T-helper 2 cell treated with Interferon-gamma antibody and Interleukin-4, amounts not matched to agents 5 μg/mL and 100 μg/mL, for 36 hours (primary cell): ENCODE measurements at places on chromosomes 5 and 9.

GRCh38 chr5:151885138-151885908, 39.3 kb downstream of the GLRA1 start:
- DNase-seq = no peak

DNA sequence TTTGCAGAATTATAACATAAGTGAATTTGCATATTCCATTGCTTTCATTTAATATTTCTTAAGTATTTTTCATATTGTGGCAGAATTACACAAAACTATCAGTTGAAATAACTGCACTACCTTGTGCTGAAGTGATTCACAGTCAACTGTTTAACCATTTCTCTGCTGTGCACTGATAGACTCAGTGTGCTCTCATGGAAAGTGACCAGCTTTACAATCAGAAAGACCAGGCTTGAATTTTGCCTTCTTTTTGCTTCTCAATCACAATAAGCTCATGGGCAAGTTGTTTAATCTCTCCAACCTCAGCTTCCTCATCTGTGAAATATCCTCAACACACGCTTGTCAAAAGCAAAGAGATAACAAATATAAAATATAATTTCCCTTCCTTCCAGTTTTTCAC, 18.3 kb downstream of the CDK5RAP2 start:
- no peak for DNase-seq

DNA sequence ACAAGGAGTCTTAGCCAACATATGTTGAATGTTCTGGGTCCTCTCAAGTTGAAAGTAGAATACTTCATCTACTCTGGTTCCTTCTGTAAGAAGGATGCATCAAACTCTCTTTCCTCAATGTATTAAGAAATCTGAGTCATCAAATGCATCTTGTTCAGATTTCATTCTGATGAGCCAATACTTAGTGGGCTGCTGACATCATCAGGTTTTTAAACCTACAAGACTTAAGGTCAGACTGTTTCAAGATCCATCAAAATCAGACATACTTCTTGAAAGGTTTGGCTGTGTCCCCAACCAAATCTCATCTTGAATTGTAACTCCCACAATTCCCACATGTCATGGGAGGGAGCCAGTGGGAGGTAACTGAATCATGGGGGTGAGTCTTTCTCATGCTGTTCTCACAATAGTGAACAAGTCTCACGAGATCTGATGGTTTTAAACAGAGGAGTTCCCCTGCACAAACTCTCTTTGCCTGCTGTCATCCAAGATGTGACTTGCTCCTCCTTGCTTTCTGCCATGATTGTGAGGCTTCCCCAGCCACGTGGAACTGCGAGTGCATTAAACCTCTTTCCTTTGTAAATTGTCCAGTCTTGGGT, 168.8 kb downstream of the RAPGEF6 start:
- no peak for DNase-seq

GRCh38 chr9:10238087-10238486, 374.7 kb downstream of the PTPRD start:
- no peak for DNase-seq

DNA sequence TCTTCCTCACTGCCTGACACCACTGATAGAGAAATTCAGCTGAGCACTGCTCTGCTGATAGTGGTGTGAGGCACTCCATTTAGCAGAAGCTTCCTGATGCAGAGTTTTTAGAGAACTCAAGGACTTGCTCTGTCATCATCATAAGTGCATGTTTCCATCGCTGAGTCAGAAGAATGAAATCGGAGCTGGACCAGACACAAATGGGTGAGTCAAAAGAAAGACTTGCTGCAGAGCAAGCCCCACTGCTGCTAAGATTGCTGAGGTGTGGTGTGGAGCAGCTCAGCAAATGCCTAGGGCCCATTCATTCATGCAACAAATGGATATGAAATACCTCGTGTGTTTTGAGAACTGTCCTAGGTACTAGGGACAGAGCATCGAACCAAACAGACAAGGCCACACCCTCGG, 410.2 kb upstream of the SLC30A5 start:
- no peak for DNase-seq

DNA sequence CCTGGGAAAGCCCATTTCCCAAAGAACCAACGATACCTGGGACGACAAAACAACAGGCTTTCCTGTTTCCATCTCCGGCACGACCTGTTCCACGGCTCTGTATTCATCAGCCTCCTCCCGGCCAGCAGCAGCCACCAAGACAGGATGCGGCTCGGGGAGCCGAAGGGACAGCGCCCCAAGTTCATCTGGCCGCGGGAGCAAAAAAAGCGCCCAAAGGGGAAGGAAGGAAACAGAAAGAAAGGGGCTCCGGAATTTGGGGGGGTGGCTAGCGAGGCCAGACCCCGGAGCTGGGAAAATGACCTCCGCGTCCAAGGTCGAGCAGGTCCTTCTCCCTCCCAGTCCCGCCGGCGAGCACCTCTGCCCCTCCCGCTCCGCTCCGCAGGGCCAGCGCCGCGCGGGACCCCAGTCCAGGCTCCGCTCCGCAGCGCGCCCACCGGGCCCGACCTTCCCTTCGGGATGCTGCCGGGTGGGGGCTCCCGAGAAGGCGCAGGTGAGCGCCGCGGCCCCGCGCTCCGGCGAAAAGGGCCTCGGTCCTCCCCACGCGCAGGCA, 608 bp downstream of the ELOVL7 start:
- DNase-seq = no peak

DNA sequence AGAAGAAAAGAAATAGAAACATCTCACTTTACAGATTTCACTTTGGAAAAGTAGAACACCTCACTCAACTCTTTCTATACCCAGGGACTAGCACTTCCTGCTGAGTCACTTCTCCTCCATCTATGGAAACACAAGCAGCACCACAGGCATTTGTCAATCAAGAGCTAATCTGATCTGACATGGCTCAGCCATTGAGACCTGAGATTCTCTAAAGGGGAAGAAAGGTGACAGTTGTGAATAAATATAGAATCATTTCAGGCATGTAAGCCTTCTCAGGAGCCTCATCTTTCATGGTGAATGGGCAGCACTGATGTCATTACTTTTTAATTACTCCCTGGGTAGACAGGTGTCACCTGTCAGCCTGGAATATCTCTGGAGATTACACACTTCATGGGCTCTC, 559.8 kb downstream of the HINT1 start:
- DNase-seq = no peak

GRCh38 chr9:7289773-7290172, 509.8 kb downstream of the DMAC1 start:
- DNase-seq = no peak

DNA sequence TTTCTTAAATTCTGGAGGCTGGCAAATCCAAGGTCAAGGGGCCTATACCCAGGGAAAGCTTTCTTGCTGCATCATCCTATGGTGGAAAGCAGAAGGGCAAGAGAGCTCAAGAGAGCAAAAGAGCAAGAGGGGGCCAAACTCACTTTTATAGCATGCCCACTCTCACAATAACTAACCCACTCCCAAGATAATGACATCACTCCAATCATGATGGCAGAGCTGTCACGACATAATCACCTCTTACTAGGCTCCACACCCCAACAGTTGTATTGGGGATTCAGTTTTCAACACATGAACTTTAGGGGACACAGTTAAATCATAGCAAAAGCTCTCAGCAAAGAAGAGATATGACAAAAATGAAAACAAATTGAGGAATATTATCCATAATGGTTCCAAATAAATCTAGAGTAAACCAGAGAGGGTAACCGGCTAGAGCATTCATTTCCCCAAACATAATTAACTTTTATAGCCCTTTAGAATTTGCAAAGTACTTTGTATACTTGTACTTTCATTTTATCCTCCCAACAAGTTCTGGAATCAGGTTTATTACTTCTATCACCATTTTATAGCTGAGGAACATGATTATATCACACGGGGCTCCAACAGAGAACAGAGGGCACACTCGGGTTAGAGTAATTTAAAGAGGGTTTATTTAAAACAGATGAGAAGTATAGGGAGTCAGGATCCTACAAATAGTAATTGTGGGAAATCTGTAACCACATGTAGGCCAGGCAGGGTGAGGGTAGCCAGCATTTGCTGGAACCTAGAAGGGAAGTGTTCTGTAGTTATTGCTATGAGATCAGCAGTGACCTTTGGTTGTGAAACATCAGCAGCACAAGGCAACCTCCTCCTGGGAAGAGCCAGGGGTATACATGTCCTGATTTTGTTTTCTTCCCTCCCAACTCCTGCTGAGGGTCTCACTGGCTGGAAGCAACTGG, 7.2 kb upstream of the TARS1 start:
- DNase-seq = no peak

DNA sequence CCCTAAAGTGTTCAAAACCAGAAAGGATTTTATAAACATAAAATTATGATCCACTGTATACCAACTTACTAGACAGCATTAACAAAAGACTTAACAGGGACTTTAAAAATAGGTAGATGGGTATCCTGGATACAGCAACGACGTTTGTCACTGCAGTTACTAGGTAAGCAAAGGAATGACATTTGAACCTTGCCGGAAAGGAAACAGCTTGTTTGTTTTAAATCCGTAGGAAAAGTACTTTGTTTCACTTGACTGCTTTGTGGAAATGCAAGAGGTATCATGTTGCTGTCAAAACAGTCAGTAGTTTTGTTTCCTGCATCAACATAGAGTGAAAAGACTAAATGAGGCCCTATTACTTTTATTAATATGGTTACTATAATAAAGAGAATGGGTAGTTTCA, 122.9 kb downstream of the CDC42SE2 start:
- no peak for DNase-seq

DNA sequence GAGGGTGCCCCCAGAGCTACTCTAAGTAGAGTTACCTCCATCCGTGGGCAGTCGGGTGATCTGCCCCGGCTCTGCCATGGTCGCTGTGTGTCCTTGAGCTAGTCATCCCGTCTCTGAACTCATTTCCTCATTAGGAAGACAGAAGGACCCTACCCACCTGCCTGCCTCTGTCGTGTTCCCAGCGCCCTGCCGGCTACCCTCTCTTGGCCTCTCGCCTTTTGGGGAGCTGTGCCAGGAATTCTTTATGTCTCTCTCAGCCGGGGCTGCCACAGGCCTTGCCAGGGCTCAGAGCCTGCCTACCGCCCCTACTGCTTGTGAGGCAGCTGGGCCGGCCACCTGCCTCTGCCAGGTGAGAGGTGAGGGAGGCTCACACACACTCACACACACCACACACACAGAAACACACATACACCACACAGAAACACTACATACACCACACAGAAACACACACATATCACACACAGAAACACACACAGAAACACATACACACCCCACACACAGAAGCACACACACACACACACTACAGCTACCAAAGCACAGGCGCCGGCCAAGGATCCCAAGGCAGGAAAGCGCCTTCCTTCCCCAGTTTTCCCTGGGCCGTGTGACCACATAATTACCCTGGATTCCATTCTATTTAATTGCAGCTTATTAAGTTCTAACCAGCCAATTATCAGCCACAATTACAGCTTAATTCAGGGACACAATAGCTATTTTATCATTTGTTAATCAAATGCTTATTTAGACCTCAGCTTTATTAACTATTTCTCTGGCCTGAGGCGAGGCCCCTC, 41.7 kb downstream of the UNC5A start:
- no peak for DNase-seq

DNA sequence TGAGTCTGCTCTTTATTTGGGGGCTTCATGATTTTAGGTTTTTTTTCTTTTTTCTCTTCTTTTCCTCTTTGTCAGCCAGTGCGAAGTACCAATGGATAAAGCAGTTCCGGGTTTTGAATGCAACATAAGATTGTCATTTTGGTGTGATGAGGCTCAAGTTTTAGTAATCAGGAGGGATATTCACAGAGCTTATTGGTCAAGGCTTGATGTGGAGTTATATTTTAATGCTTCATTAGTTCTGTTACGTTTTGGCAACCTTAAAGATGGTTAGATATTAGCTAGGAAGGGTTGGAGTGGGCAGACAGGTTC, 1.4 kb downstream of the PIK3R1 start:
- DNase-seq = no peak

GRCh38 chr5:154275566-154275965, 85.0 kb downstream of the GALNT10 start:
- no peak for DNase-seq

GRCh38 chr9:128193469-128194096, 2.2 kb upstream of the CIZ1 start:
- no peak for DNase-seq

DNA sequence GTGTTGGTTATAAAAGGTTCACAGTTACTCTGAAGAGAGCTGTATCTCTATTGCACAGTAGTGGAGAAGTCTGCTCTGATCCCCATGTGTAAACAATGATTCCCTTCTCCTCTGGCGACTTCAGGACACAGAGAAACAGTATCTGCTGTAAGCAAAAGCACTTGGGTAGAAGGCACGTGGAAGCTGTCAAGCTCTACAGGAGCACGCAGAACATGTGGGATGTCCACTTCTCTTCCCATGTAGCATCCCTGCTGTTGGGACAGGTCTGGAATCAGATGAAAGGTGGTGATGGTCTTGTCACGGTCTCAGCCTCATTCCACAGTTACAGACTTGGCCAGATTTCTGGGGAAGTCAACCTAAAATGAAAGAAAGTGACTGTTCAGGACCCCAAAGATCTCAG, 9.4 kb upstream of the MAPK9 start:
- DNase-seq = no peak

- no peak for DNase-seq
These were observed 40.1 kb downstream of the ALDH1A1 start for GRCh38 chr9:72912476-72913381.

DNA sequence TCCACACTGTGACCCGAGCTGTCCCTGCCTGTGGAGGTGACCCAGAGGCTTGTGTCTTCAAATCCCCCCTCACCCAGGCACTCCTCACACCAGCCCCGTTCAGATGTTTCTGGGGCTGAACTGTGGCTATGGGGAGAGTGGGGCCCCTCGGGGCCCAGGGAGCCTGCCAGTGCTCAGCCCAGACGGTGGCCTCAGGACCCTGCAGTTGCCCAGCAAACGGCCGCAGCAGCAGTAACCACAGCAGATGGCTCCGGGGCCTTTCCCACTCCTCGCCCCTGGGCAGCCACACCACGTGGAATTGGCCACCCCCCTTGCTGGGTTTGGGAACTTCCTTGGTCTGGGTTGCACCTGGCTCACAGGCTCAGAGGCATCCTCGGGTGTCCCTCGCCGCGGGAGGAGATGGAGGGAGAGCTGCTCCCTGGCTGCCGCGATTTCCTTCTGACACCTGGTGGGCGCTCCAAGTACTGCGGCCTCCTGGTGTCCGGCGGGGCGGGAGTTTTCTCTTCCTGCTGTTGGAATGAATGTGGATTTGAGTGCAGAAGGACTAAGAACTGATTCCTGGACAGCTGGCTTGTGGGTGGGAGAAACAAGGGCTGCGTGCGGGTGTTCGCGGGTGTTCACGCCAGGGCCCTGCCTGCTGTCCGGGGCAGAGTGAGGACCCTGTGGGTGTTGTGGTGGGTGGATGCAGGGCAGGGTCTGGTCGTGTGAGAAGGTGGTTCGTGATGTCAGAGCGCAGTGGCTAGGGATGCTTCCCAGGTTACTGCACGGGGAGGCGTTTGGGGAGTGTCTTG, 97.5 kb downstream of the COL5A1 start:
- no peak for DNase-seq
